Activated naive CD4-positive, alpha-beta T cell treated with anti-CD3 and anti-CD28 coated beads, Interleukin-2, amount 50 U/mL, for 16 hours (primary cell): ENCODE measurements at places on chromosomes 1 and 21.
A peak's percentile ranks its signal among the peaks of the same experiment; 100 is the strongest.

- no peak for DNase-seq
These were observed 81.0 kb downstream of the TTLL7 start for GRCh38 chr1:83917959-83918358.

GRCh38 chr1:61457526-61458040 lies 267.4 kb downstream of the TM2D1 start:
- no peak for DNase-seq

GRCh38 chr1:27380766-27381733 lies 2.1 kb downstream of the CD164L2 start:
- no peak for DNase-seq

DNA sequence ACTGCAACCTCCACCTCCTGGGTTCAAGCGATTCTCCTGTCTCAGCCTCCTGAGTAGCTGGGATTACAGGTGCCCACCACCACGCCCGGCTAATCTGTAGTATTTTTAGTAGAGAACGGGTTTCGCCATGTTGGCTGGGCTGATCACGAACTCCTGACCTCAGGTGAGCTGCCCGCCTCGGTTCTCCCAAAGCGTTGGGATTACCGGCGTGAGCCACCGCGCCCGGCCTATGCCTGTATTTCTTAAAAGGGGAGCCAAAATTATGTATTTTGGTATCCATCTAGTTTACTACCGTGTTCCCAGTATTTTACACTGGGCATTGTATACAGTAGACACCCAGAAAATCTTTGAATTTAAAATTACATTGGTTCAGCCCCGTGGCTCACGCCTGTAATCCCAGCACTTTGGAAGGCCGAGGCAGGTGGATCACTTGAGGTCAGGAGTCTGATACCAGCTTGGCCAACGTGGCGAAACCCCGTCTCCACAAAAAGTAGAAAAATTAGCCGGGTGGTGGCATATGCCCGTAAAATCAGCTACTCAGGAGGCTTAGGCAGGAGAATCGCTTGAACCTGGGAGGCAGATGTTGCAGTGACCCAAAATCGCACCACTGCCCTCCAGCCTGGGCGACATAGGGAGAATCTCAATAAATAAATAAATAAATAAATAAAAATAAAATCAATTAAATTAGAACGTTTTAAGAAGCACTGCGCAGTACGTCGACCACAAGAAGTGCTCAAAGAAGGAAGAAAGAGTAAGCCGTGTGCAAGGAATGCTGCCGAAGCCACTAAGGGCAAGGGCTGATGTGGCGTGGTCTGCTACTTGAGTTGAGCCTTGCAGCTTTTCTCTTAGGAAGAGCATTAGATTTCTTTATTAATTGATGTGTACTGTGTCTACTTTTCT lies 1.5 kb upstream of the THRAP3 start:
- DNase-seq = no peak

GRCh38 chr1:32241001-32241763 lies 5.8 kb upstream of the FAM167B start:
- DNase-seq = peak; percentile 44

GRCh38 chr1:97989094-97989680 lies 68.4 kb upstream of the DPYD start:
- no peak for DNase-seq

DNA sequence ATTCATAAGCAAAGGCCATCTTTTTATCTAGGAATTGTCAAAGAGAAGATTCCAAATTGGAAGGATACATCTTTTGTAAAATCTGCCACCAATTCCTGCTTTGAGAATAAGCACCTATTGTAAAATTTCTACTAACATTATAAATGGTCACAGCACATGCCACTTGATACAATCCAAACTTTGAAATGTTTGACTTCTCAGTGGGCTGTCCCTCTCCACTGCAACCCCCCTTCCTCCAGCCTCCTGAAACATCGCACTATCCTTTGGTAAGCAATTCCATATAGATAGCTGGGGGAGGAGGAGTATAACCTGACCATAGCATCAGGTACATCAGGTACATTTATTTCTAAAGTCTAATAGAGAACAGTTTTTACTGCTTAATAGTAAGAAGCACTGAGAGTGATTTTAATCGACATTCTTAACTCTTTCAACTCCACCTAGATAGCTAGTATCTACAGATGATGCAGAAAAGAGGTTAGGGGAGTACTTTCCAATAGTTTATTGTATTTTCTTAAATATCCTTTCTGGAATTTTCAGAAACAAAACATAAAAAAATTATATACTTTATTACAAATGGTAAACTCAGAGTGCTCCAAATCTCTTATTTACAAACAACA lies 2.9 kb downstream of the JUN start:
- DNase-seq = no peak

GRCh38 chr21:15140321-15141019 lies 75.7 kb upstream of the NRIP1 start:
- no peak for DNase-seq

DNA sequence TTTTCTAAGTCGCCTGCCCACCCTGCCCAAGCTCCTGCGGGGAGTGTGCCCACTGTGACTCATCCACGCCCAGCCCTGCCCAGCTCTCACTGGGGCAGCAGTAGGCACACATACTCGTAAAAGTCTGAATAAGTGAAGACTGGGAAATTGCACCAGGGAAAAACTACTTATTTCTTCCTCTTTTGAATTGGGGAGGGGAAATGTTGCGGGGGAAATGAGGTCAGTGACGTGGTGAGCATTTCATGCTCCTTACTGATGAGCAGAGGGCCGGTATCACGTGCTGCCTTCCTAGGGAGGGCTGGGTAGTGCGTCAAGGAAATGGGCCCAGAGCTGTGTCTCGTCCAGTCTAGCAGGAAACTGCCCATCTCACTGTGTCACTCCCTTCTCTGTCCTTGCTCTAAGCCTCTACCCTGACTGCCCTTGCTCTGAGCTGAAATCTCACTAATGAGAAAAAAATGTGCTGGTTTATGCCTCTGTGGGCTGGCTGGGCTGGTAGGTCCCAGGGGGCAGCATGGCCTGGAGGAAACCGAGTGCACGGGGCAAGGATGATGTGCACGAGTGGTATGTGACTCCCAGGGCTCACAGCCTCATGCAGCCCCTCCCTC lies 13.5 kb upstream of the TNFRSF1B start:
- DNase-seq = no peak

GRCh38 chr1:60759291-60759690 lies 323.1 kb upstream of the NFIA start:
- DNase-seq = no peak

DNA sequence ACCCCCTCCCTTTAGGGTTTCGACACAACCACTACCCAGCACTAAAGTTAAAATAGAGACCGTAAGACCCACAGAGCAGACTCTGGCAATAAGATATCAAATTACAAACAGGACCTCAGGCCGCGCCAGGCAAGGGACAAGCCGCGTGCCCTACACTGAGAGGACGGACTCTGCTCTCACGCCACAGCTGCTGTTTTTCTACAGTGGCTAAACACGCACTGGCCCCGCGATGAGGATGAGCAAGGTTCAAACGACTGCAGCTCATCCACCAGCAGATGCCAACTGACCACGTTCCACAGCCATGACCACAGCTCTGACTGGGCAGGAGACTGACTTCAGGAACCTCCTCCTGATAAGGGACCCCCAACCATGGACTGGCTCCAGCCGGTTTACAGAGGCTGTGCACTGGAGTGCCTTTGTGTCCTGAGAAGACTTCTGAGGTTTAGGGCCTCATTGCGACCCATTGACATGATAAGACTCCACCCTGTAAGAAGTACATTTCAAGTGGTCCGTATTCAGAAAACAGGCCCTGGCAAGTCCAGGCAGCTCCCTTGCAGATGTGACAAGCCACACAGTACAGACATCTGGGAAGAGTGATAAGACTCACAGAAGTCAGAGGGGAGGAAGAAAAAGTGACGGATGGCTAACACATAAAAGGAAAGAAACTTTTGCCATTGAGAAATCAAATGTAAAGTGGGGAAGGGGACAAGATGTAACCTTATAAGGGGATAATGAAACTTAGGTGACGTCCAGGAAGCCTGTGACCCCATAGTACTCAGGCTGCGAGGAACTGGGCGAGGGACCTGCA lies 1.5 kb upstream of the KRTAP10-6 start:
- DNase-seq = no peak

- no peak for DNase-seq
These were observed 50.1 kb downstream of the KLHDC7A start for GRCh38 chr1:18530587-18531502.

GRCh38 chr1:157585984-157586383 lies 11.9 kb downstream of the FCRL4 start:
- no peak for DNase-seq

DNA sequence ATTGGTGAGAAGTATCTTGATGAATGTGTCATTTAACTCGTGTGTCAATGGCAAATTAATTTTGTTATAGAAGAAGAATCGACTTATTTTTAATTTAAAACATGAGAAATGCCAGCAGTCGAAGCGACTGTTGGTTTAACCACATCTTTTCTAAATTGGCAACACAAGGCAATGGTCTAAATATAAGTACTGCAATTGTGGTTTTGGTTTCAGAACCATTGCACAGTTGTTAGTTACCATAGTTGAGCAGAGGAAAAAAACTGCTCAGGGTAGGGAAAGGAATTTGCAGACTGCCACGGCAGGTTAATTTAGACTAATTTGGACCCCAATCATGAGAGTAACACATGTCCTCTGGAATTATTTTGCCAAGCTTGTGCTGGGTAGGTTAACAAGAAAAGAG lies 185.6 kb upstream of the RUNX1 start:
- no peak for DNase-seq

DNA sequence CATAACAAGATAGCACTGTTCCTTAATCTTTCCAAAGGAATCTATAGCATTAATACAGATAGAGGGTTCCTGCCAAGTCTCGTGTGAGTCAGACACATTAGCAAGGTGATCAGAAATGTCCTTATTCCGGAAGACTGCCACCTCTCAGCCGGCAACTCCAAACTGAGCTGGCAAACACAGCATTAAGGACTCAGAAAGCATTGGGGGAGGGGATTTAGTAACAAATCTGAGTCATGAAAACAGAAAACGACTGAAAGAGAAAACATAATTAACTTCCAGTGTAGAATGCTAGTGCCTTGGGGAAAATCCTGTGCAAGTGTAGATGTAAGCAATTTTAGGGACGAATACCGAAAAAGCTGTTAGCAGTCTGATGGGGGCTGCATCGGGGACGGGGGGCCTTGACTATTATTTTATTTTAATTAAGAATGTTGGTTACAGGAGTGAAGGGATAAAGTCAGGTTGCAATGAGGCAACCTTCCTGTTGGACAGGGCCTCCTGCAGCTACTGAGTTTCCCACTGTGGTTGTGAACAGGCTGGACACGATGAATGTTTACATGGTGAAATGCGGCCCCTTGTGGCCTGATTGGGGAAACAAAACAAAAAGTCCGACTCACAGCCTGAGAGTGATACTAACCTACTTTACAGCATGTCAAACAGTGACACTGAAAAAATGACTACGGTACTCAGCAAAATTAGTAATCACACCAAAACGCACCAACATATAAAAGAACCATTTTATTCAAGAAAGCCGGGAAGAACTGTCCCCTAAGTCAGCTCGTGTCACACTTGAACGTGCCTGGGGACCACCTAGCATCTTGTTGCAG lies 20.7 kb downstream of the MIS18A start:
- peak; percentile 17 for DNase-seq

GRCh38 chr1:40699787-40700186 lies 8.3 kb downstream of the NFYC start:
- DNase-seq = no peak

DNA sequence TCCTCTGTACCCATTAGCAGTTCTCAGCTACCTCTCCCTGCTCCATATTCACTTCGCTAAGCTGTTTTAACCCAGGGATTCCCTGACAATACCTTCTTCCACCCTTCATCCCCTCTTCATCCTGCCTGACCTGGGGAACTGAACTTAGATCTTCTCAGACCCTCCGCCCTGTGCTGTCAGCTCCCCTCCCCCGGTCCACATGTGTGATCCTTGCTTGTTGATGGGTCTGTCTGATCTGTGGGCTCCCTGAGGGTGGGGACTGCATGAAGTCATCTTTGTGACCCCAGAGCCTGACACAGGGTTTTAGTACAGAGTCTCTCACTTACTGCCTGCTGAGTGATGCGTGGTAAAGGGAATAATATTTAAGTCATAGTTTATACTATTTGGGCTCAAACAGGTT lies 11.8 kb downstream of the CHAF1B start:
- no peak for DNase-seq
